HCT116 (cell line): ENCODE measurements at places on chromosomes 12 and 14.
A peak's percentile ranks its signal among the peaks of the same experiment; 100 is the strongest.

- DNase-seq = no peak
Observed at GRCh38 chr14:59830338-59830734, 40.2 kb downstream of the RTN1 start.

DNA sequence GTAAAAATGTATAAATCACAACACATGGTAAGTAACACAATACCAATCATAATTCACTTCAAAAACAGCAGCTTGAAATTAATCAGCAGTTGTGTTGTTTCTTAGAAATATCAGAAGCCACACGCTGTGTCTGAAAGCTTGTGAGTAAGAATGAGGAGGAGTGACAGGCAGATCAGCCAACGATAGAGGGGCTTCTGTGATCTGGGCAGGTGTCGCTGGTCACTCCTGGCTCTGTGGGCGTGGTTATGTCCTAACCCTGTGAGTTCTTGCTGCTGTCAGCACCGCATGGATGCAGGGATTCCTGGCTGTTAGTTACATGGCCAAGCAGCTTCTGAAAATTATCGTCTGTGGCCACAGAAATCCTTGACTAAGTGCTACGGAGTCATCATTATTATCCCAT lies 123.4 kb downstream of the SLC25A47 start:
- DNase-seq = no peak

DNA sequence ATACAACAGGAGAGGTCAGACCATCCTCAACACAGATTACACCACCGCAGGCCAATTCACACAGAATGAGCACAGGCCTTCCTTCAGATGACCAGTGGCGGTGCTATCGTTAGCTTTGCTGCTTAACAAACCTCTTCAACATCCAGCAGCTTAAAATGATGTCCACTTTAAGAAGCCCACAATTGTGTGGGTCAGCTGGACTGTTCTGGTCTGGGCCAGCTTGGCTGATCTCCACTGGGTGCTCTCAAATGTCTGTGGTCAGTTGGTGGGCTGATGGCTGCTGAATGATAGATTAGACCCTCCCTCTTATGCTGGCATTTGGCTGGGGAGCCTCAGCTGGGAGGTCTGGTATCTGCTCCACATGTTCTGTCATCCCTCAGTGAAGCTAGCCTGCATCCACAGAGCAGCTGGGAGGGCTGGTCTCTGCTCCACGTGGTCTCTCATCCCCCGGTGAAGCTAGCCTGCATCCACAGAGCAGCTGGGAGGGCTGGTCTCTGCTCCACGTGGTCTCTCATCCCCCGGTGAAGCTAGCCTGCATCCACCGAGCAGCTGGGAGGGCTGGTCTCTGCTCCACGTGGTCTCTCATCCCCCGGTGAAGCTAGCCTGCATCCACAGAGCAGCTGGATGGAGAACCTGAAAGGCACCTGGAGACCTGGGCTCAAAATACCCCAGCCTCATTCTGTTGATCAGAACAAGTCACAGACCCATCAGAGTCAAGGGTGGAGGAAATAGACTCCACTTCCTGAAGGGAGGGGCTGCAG lies 203.6 kb upstream of the DIO3 start:
- DNase-seq = no peak

- DNase-seq = peak; percentile 45
Observed at GRCh38 chr12:6697584-6698351, 2.8 kb downstream of the PIANP start.

DNA sequence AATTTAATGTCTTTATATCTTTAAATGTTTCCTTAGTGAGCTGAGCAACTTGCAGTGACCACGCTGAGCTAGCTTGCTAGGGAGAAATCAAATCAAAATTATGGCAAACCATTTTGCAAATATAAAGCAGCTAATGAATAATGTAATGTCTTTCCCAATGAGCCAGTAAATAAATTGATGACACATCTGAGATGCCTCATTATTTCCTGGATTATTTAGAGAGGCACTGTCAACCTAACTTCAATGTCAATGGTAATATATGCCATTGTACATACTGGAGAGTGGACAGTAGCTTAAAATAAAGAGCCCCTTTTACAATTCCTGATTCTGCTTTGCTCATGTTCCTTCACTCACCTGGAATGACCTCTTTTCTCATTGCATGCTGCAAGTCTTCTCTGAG lies 182.6 kb downstream of the PHLDA1 start:
- DNase-seq = no peak

DNA sequence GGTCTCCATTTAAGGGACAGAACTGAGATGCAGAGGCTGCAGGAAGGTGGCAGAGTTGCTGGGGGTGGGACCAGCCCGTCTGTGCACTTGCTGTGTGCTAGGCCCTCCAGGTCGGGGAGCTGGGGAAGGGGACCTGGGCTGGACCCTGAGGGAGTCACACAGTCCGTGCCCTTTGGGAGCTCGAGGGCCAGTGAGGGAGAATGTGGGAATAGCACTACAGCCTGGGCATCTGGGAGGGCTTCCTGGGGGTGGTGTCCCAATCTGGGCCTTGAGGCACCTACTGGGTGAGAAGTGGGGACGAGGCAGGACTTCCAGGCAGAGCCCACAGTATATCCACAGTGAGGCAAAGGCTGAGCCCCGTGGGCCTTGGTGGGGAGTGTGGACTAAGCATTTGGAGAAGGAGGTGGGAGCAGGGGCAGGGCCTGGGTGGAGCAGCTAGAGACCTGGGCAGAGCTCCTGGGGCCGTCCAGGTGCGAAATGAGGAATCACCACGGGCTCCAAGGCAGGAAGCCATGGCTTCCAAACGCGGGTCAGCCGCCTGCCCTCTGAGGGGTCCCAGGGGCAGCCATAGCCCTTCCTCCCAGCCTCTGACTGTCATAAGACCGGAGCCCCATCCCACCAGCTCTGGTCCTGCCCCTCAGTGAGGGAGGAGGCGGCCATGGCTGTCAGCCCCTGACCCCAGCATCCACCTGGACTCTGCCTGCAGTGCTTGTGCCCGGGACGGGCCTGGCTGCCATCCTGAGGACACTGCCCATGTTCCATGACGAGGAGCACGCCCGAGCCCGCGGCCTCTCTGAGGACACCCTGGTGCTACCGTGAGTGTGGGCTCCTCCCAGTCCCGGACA lies 6.6 kb downstream of the ASPG start:
- DNase-seq = no peak

- DNase-seq = no peak
Observed at GRCh38 chr14:62101673-62102348, 339.6 kb downstream of the SNAPC1 start.

- DNase-seq = peak; percentile 85
Observed at GRCh38 chr12:6345319-6346091, 3.6 kb upstream of the TNFRSF1A start.

DNA sequence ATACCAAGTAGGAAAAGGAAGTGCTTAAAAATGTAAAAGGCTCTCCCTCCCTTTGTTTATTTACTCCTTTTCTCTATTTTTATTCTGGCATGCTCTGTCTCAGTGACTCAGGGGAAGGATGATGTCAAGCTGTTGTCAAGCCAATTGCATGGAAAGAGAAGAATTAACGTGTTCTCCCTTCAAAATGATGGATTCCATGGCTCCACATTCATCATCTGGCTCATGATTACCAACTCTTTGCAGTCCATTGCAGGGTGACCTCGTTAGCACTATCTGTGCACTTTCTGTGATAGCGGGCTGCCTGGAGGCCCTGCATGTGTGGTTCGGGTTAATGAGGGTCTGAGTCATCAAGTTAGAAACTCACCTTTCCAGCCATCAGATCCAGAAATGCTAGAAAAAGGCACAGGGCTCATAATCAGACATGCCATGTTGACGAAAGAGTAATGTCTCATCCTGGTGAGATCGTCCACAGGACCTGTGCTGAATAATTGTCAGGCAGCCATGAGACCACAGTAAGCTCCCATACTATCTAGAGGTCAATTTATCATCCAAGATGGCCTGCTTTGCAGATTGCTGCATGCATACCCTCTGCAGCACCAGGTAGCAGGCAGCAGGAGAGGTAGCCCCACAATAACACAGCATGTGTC lies 79.2 kb upstream of the BTG1 start:
- no peak for DNase-seq

DNA sequence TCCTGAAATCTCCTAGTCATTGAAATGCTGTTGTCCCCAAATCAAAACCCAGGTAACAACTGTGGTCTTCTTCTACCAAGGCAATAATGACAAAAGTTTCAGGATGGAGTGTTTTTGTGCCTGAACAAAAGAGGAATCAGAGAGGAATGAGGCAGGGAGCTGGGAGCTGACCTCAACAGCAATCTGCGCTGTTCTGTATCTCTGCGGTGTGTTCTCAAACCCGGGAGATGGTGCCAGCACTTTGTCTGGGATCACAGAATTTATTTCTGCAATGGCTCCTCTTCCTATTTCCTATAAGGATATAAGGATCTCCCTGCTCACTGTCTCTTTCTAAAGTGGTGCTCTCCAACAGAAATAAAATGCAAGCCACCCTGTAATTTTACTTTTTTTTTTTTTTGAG lies 449 bp upstream of the GLT8D2 start:
- no peak for DNase-seq

GRCh38 chr14:31945074-31945613 lies 132.0 kb upstream of the ARHGAP5 start:
- DNase-seq = no peak

DNA sequence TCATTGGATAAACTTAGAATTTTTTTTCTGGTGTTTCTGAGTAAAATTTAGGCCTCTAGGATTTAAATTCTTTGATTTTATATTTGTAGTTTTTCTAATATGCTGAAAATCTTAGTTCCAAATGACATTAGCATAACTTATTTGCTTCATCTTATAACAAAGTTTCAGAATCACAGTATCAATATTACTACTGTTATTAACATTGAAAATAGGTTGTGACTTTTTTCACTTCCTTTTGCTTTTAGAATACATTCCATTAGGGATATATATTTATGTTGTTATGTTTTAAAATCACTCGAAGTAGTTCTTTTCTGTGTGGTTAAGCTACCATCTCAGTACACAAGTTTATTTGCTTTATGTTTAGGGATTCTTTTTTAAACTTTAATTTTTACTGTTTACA lies 12.8 kb downstream of the RAB3IP start:
- DNase-seq = no peak

DNA sequence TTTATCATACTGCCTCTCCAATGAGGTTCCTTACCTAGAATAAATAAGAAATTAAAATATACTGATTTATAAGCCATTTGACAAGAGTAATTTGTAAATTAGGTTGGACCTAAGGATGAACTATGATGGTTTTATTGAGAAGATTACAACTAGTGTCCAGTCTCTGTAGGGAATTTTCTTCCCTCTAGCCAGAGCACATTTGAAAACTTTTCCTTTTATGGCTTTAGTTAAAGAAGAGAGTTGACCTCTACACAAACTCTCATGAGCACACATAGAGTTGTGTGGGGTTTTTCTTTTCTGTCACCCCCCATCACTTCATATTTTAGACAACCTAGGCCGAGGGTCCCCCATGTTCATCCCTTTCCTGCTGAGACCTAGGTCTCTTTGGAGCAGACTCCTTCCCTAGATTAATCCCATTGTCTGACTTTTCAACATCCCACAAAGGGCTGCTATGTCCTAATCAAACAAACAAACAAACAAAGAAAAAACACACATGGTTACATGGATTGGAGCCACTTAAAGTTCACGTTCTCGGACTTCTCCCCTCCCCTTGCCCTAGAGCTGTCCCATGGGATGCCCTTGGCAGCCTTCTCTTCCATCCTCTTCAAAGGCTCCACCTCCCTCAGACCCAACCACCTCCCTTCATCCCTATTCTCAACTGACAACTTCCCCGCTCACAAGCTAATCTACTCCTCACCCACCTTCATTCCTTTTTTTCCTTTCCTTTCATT lies 40.7 kb downstream of the GPR135 start:
- DNase-seq = no peak

DNA sequence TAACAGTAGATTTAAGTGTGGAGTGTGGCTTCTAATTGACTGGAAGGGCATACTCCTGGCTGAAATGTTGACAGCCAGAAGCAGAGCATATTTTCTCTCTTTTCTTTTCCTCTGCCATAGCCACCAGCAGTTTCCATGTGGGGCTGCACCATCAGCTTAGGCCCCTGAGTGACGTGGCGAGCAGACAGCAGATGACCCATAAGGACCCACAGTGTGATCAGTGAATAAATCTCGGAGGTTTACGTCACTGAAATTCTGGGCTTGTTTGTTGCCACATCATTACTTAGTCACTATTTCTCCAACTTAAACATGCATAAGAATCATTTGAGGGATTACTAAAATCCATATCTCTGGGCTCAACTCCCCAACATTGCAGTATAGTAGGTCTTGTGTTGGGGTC lies 549.7 kb upstream of the TMEM132C start:
- DNase-seq = no peak

GRCh38 chr14:76050797-76051392 lies 65.3 kb downstream of the IFT43 start:
- DNase-seq = peak; percentile 21
